ENCODE measurements at places on chromosomes 12 and 14.

- DNase-seq, result no peak
Observed at GRCh38 chr12:88693837-88694445, 113.7 kb upstream of the KITLG start.

DNA sequence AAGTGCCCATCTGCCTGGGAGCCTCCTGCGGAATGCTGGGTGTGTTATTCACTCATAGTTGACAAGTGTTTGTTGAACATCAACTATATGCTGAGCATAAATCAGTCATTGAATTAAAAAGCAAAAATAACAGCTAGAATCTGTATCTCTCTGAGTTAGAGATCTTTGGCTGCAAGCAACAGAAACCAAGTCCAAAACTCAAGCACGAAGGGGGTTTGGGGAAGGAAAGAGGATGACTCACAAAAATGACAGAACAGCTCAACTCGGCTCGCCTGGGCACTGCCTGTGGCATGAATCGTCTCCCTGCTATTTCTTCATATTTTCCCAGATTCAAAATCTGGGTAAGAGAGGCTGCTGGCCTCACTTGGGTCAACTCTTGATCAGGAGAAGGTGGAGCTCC lies 72.6 kb upstream of the NCOR2 start:
- no peak for DNase-seq

GRCh38 chr12:46388427-46389021 lies 16.0 kb upstream of the SLC38A2 start:
- DNase-seq, result no peak

DNA sequence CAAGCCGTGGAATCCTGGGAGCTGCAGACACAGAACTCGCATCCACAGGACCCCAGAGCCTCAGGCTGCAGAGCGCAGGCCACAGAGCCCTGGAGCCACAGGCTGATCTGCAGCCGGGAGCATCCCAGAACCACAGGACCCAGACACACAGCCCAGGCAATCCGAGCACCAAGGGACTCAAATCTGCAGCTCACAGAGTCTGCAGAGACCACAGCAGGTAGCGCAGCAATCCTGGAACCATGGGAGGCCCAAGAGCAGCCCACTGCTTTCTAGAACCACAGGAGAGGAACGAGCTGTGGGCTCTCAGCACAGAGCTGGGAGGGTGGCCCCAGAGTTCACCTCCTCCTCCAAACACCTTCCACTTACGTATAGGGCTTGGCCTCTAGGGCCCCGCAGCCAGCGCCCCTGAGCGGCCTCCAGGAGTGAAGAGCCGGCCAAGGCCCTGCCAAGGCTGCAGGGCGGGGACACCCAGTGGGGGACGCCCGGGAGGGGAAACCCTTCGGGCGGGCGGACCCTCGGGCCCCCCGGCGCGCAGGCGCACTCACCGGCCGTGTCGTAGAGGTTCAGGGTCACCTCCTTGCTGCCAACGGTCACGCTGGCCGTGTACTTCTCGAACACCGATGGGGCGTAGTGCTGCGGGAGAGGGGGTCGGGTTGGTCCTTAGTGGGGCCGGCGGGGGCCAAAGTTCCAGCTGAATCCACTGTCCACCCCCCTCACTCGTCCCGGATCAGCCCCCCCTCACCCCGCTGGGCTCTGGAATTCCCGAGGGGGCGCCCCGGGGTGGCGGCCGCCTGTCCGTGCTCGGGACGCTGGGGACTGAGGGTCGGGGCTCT lies 665 bp downstream of the RHOF start:
- DNase-seq, result no peak

GRCh38 chr14:65222440-65222858 lies 120.1 kb upstream of the MAX start:
- DNase-seq, result no peak

GRCh38 chr12:576615-577110 lies 86.6 kb downstream of the NINJ2 start:
- DNase-seq, result no peak

DNA sequence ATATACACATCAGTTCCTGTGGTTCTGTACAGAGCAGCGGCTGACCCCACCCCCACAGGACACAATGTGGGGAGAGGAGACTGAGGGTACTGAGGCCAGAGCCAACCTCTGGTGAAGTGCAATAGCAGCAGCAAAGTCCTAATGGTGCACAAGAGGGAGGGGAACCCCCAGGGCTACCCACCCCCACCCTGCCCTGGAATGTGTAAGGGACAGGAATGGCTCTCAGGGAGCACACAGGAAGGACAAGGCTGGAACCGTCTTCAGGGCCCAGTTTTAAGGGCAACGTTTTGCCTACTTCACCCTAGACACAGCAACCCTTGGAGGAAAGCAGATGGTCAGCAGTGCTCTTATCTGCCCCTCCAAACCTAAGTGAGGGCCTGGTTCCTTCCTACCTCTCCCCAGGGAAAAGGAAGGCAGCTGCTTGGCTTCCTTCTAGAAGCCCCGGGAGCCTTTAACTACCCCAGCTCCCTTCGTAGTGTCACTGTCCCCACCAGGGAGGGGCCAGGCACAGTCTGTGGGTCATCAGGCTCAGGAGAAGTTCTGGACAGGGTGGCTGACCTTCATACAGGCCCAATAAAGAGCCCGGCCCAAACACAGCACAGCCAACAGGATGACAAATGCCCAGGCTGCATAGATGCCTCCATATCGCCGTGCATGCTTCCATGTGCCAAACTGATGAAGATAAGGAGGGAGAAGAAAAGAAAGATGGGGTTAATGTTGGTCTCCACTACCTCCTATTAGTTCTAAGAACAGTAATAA lies 3.0 kb downstream of the PIP4P1 start:
- no peak for DNase-seq

GRCh38 chr14:54344445-54344844 lies 52.4 kb upstream of the CDKN3 start:
- DNase-seq, result no peak

- no peak for DNase-seq
Observed at GRCh38 chr14:95300002-95300696, 19.6 kb downstream of the CLMN start.

- DNase-seq, result no peak
Observed at GRCh38 chr12:128418944-128419343, 152.0 kb downstream of the TMEM132C start.

DNA sequence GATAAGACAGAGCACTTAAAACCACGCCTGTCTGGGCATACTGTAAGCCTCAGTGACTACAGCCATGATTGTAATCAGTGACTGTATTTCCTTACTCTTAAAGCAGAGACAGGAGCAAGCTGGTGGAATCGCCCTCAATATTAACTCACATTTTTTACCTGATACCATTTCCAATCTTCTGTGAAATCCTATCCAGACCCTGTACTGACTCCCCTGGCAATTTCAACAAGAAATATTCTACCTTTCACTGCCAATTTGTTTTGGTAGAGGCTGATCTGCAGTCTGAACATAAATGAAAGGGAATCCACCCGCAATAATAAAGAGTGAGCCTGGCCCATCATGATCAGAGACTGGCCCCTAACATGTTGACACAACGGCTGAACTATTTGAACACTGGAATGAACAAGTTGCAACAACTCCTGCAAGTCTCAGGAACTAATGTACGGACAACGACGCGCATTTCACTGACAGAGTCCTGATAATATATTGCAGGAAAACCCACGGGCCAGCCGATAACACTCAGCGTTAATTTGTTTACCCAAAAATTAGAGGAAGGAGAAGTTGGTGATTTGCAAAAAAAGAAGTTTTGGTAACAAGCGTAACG lies 195.5 kb upstream of the BTG1 start:
- DNase-seq, result no peak

- no peak for DNase-seq
Observed at GRCh38 chr12:5248230-5248629, 183.7 kb upstream of the NTF3 start.

DNA sequence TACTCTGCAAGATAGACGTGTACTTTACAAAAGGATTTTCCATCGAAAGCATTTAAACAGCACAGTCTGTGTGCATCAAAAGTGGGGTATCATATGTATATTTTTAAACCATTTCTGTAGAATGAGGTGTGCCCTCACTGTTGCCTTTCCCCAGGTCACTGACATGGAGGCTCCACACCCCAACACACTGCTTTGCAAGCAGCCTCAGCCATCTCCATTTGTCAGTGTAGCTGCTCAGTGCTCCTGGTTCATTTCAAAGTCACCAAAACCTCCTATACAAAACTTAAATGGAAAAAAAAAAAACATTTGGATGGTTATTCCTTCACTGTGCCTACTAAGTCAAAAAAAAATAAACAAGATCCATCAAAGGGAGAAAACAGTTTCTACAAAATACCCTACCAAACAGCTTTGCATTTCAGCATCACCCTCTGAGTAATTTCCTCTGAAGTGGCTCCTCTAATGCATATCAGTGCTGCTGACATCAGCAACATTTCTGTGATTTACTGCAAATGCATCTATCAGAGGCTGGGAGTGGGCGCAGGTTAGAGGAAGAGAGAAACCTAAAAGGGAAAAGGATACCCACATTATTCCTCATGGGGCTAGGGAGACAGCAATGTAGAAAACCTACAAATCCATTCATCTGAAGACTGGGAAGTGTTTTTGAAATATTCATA lies 46.0 kb downstream of the KCNK10 start:
- no peak for DNase-seq

Data from stimulated activated CD8-positive, alpha-beta memory T cell treated with anti-CD3 and anti-CD28 coated beads, Interleukin-15, amount 100 ng/mL, for 48 hours (primary cell).